ENCODE measurements at places on chromosomes 6 and 20. TPM values are rescaled to one million over a fixed set of nuclear protein-coding genes. Genes with fewer than 3 reads are reported as not detected.

Gene CAP2
- 6.5 TPM for total RNA-seq

Gene PKIB
- total RNA-seq, result 0.57 TPM

Gene NFATC2
- 0.36 TPM for total RNA-seq

Gene NKX2-4
- total RNA-seq, result not detected

Gene KCNK17
- total RNA-seq, result not detected

Gene PTPRK
- total RNA-seq, result 27.1 TPM

Gene FNDC11
- 0.25 TPM for total RNA-seq

Gene CLVS2
- total RNA-seq, result not detected

Gene SLC17A4
- total RNA-seq, result not detected

Gene TCF21
- total RNA-seq, result 5.0 TPM

Gene FGD2
- not detected for total RNA-seq

Gene OPRM1
- total RNA-seq, result not detected

Gene KIF25
- not detected for total RNA-seq

Gene HAO1
- not detected for total RNA-seq

Gene HLA-DMB
- 0.09 TPM for total RNA-seq

Gene ZBTB12
- total RNA-seq, result 3.8 TPM
